Progenitor cell of endocrine pancreas (in vitro differentiated cells): ENCODE measurements at places on chromosomes 1 and 21.

- no peak for DNase-seq
These were observed 38.3 kb downstream of the LRRN2 start for GRCh38 chr1:204647114-204647804.

GRCh38 chr1:186838380-186839040, 9.8 kb downstream of the PLA2G4A start:
- DNase-seq = no peak

DNA sequence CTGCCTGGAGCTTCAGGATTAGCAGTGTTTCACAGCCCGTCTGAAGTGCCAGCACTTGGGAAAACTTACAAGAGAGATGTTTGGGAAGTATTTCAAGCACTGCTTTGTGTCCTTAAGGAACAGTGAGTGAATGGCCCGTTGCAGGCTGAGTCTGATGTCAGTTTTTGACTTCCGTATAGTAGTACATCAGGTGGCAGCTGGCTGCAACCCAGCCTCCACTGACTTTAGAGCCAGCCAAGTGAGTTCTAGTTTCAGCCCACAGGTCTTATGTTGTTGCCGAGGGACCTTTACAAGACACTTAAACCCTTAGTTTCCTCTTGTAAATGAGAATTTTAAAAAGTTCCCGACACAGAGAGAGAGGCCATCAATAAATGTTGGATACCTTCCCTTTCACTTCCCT, 35.0 kb downstream of the UCK2 start:
- no peak for DNase-seq

DNA sequence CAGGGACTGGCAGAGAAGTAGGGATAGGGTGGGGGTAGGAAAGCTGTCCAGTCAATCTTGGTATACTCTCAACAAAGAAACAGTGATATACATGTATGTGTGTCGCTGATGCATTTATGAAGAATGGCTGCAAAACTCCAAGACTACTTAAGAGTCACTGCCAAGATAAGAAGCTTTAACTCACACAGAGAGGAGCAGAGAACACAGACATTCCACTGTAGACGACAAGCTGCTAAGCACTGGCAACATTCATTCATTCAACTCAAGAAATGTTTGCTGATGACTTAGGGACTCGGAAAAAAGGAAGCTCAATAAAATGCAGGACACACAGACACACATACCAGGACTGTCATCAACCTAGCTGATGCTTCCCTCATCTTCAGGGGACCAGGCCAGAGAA, 5.5 kb downstream of the CTNNBIP1 start:
- DNase-seq = no peak

DNA sequence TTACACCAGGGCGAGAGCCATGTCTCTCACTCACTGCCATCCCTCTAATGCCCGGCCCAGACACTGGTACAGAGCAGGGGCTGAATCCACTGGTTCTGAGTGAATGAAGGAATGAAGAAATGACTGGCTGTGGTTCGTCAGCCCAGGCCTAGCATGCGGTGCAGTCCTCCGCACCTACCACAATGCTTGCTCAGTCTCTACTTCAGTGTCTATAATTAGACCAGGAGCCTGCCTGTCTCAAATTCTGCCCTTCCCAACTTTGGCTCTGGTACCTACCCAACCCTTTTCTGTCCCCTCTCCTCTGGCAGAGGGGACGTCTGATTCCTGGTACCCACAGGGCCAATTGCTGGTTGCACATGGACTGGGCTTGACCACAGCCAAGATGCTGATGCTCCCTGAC, 118.2 kb upstream of the GRIK3 start:
- no peak for DNase-seq

DNA sequence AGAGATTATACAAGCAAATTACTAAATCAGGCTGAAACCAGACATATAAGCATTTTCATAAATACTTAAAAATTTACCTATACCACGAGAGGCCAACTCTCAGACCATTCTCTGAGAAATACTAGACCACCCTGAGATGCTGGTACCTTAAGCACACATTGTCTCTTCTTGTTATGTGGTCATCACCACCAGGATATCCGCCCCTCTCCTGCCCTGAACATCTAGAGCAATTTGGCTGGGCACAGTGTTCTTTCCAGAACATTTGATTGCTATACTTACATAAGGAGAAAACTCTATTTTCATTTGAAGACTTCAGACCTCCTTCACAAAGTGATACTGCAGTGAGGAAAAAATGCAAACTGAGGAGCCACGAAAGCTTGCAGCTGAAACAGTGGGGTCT, 36.2 kb upstream of the DUSP10 start:
- DNase-seq = no peak
